Urothelium cell line (cell line): ENCODE measurements at places on chromosomes 3 and 15.

DNA sequence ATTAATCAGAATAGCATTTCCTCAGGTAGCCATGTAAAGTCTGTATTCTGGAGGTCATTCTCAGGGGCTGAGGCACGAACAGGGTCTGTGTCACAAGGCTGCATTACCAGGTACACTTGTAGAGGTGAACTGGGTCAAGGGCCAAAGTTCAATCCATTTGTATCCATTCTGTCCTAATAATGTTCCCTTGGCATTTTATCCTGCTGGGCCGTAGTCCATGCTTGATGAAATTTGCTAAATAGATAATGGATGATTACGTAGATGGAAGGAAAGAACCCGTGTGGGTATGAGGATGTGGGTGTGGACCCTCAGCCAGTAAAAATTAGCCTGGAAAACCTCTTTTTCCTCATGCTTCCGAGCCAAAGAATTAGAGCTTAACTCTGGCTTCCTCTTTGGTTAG lies 785.9 kb downstream of the GRM7 start:
- no peak for DNase-seq

GRCh38 chr3:71101626-71102025 lies 481.9 kb downstream of the FOXP1 start:
- no peak for DNase-seq

DNA sequence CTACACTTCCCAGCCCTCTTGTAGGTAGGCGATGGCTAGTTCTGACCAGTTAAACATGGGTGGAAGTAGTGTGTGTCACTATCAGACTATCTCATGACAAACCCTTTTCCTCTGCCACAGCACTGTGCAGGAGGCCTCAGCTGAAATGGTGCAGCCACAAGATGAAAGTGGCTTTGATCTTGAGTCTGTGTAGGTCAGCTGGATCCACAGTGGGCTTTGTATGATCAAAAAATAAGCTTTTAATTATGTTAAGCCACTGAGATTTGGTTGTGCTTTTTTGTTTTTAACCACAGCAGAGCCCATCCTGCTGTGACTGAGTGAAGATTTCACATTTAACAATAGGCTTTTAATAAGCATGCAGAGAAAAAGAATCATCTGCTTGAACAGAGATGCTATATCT lies 19.7 kb downstream of the RCN2 start:
- no peak for DNase-seq

GRCh38 chr3:99700631-99701268 lies 62.4 kb downstream of the COL8A1 start:
- DNase-seq = no peak

DNA sequence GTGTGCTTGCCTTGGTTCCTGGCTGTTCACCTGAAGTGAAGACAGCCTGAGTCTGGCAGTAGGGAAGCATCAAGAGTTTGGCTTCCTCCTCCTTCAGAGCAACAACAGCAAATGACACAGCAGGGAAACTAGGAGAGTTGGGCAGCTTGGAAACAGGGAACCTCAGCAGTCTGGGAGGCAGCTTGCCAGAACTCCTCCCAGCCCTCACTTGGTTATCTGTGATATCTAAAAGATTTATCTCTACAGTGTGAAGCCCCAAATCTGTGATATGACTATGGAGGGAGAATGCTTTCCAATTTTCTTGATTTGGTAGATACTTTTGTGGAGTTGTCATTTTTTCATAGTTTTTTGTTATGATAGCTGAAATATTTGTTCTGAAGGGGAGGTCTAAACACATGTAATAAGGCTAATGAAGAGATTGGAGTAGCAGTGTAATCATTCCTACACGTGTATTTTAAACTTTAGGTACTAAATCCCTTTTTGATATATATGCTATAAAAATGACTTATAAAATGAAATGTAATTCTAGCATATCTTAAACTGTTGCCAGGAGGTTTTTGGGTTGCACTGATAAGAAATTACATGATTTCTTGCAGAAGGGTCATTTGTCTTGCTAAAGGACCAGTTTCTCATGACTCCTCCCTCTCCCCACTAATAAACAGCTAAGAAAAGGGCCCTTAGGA lies 20.8 kb downstream of the UBE2E1 start:
- DNase-seq = no peak

DNA sequence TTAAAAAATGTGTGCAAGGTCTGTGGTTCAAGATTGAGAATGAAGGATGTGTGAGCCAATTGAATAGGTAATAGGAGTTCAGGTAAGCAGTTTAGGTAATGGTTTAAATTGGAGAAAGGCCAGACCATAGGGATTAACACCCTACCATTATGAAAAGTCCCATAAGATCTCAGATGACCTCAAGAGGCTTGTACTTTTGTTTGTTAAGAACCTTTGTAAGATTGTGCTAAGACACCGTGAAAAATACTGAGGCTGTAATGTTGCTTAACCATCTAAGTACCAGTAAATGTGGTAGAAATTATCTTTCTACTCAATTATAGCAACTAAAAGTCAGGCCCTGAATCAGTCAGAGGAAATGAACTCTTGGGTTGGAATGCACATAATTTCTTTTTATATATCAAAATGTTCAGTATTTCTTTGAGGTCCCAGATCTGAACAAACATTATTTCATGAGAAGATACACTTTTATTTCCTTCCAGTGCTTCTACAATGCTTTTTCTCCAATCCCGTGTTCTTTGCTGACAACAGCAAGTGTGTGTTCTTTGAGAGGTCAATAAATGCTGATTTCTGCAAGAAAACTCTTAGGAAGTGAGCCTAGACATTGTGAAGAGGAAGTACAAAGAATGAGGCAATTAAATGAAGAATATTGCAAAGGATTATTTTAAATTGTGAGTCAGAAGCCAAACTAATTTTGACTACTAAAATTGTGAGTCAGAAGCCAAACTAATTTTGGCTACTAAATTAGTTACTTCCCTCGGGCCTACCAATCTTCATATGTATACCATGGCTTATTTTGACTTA lies 66.4 kb downstream of the TCF12 start:
- no peak for DNase-seq

DNA sequence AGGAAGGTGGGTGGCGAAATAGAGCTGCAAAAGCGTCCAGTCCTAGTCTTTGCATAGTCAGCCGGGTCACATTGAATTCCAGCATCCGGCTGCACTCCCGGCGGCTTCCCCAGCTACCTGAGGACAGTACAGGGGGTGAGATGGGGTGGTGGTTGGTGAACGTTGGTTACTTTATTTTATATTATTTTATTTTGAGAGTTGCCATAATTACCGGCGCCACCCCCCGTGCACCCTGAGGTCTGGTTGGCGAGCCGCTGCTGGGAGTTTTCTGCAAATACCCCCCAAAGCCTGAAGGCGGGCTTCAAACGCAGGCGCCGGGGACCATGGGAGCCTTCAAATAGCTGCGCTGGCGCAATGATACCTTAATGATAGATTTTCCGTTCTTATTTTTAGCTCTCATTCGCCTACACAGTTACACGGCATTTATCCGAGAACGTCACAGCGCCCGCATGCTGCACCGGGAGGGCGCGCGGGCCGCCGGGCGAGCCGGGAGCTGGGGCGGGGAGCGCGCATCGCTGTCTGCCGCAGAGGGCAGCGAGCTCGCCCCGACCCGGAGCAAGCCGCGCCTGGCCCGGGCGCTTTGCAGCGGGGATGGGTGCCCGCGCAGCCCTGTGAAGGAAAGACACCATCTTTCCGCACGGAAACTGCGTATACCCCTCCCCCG lies 756 bp upstream of the RASGRF1 start:
- DNase-seq = peak; percentile 63

GRCh38 chr3:110849064-110849463 lies 222.6 kb upstream of the NECTIN3 start:
- DNase-seq = no peak

- no peak for DNase-seq
Observed at GRCh38 chr15:61442821-61443220, 213.7 kb upstream of the RORA start.

DNA sequence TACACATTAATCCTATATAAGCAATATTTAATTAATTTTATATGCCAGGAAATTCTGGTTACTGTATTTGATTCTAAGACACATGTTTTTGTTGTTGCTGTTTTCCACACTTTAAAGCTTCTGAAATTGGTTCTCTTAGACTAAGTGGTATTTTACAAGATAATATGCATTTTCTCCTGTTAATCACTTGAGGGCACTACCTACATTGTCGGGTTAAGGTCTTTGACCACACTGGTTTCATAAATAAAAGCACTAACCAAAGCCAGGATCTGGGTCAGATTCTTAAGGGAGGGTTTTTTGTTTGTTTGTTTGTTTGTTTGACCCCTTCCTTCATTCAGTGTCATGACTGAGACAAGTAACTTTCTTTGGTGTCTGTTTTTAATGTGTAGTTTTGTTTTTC lies 590.2 kb downstream of the RBMS3 start:
- DNase-seq = no peak

DNA sequence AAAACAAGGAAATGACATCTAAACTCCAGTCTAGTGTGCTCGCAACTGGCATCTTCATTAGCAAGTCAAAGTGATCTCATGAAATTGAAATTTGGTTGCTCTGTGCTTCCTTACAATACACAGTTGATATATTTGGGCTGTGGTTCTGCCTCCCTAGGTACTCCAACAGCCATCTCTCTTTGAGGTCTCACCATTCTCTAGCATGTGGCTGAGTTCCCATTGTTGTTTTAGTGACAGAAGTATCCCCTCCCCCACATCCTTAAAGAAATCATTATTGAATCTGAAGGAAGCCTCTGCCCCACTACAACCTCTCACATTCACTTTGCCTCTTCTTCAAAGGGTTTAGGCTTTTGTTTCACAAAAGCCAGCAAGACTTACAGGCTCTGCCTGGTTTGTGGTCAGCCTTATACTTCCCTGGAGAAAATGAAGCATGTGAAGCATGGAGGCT lies 516.5 kb downstream of the NLGN1 start:
- DNase-seq = no peak

DNA sequence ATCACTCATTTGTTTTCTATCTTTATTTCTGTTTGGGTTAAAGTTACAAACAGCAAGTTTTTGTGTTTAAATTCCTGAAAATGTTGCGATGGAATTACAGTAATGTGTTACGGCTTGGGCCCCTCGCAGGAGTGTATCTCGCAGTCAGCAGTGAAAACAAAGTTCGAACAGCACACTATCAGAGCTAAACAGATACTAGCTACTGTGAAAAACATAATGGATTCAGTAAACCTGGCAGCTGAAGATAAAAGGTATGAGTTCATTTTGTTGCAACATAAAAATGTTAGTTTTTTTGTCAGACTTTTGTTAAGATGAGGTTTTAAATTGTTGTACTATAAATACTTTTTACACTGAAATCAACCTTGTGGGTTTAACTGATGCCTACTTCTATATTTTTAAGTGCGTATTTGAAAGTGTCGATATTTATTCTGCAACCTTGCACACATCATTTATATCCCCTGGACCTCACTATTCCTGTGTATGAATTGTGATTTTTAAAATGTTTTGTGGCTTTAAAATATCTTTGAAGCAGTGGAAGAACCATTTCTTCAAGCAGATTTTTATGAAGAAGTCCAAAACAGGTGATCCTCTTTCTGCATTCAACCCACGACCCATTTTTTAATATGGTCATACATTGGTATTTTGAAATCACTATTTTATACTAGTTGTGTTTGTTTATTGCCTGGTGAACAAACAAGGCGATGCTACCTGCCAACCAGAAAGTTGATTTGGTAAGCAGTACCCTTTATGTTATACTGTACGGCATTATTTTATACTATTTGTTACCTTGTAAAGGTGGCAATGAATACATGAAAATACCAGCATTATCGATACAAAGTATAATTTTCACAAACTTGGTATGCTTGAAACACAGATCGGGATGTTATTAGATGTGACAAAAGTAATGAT lies 27.8 kb downstream of the MFN1 start:
- DNase-seq = no peak

DNA sequence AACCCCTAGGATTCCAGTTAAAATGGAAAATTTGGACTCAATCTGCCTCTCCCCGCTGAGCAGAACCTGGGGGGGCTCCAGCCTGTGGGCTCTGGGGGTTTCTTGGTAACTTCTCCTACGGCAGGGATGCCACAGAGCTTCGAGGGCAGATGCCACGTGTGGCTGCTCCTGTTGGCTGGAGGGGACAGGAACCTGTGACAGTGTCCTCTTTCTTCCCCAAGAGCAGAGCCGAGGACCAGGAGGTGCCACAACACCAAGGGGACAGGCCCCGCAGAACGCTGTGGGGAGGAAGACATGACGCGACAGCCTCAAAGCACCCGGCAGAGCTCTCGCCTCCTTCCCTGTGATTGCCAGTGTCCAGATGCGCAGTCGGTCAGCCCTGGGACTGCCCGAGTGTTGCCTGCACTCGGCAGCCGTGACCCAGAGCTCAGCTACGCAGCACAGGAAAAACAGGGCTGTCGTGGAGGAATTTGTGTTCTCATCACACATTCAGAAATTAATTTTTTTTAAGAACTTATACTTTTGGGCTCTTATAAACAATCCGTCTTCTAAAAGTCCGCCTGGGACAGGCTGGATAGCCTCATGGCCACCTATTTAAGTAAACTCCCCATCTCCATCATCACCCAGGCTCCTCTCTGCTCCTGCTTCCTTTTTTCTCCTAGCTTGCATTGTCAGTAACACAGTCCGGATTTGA lies 131.9 kb upstream of the MEF2A start:
- no peak for DNase-seq

- no peak for DNase-seq
Observed at GRCh38 chr3:133851931-133852330, 43.8 kb downstream of the RAB6B start.

DNA sequence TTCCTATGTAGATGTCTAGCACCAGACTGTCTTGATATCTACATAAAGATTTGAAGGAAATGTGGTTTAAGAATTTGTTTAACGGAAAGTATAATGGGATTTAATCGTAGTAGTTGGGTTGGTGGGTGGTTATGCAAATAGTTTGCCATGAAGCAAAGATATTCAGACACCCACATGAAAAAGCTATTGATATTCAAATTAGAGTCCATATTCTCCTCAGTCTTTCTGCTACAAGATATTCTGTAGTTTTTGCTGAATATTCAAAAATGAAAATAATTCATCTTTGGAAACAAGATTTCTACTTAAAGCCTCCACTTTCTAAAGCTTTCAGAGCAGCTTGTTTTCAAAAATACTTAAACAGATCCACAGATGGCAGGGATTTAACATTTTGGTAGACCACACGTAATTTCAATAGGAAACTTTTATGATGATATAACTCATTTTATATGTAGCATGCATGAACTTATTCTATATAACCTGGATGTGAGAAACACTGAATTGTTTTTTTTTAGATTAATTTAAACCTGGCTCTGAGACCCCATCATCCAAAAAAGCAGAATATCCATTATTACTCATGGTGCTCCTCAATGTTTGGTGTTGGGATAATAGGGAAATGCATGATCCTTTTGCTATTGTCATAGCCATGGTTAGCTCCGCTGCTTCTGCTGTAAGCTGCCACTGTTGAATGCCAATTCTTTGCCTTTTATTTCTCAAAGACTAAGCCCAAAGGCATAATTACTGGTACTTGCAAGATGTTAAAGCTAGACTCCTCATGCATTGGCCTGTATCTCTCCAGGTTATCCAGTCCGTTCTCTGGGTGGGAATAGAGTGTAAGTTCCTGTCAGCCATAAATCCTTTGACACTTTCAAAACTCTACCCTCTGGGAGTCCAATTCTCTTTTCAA lies 98.0 kb downstream of the GMNC start:
- no peak for DNase-seq

- DNase-seq = no peak
Observed at GRCh38 chr15:33068007-33068481, 126.5 kb downstream of the FMN1 start.
